ENCODE measurements at places on chromosomes 5 and 9. TPM values are rescaled to one million over a fixed set of nuclear protein-coding genes. Genes with fewer than 3 reads are reported as not detected.

- H3K27ac ChIP-seq: no peak overlapping the region
- peaks cover 19% of the 10 kb centered on the region for H3K27me3 ChIP-seq
- H3K36me3 ChIP-seq: no peaks in the 10 kb centered on the region
These were observed 66.1 kb downstream of the PAPPA start for GRCh38 chr9:116219686-116220085.

DNA sequence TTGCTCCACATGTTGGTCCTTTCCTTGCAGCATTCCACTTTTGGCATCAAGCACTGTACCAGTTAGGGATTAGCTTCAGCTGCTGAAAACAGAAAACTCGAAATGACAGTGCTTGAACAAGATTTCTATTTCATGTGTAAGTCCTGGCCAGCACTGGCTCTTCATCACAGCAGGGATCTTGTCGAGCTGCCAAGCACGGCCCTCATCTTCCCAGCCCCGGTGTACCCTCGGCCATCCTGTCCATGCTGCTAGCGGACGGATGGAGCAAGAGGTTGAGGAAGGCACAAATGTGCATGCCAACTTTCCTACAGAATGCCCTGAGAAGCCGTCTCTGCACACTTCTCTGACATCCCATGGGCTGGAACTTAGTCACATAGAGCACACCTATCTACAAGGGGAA is 130.6 kb downstream of the TENT4A start:
- H3K4me3 ChIP-seq: no peak overlapping the region
- H3K4me1 ChIP-seq: no peaks in the 10 kb centered on the region
- H3K27ac ChIP-seq: no peak overlapping the region
- H3K27me3 ChIP-seq: peaks cover 9% of the 10 kb centered on the region
- H3K36me3 ChIP-seq: no peaks in the 10 kb centered on the region

- no peaks in the 10 kb centered on the region for H3K36me3 ChIP-seq
- DNase-seq: no peak
- H3K4me3 ChIP-seq: no peak overlapping the region
- no peak overlapping the region for H3K27ac ChIP-seq
- no peaks in the 10 kb centered on the region for H3K4me1 ChIP-seq
- H3K27me3 ChIP-seq: no peaks in the 10 kb centered on the region
These were observed 599.5 kb upstream of the PTGER4 start for GRCh38 chr5:40080191-40080590.

DNA sequence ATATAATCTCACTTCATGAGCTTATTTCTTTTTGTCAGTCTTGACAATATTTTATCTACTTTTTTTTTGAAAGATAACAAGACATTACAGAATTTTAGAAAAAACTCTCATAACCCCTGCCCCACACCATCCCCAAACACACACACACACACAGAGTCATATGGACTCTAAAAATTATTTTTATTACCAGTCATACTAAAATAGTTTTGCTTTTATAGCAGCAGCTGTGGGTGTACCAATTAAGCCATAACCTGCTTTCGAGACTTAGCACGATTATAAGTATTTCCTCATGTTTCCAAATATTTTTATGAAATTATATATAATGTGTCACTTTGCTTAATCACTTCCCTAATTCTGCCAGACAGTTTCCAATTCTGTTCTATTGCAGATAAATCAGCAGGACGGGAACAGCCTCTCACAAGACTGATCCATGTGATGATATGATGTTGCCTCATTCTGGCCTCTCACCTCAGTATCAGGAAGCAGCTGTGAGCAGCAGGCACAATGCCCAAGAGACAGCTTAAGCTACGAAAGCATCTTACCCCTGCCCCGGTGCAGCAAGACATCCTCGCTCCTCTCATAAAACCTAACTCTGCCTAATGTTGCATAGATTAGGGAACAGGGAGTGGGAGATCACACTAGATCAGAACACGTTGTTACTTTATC is 7.0 kb downstream of the PDCL start:
- peaks cover 17% of the 10 kb centered on the region for H3K36me3 ChIP-seq
- H3K4me1 ChIP-seq: no peaks in the 10 kb centered on the region
- H3K4me3 ChIP-seq: no peak overlapping the region
- H3K27me3 ChIP-seq: no peaks in the 10 kb centered on the region
- no peak for DNase-seq

DNA sequence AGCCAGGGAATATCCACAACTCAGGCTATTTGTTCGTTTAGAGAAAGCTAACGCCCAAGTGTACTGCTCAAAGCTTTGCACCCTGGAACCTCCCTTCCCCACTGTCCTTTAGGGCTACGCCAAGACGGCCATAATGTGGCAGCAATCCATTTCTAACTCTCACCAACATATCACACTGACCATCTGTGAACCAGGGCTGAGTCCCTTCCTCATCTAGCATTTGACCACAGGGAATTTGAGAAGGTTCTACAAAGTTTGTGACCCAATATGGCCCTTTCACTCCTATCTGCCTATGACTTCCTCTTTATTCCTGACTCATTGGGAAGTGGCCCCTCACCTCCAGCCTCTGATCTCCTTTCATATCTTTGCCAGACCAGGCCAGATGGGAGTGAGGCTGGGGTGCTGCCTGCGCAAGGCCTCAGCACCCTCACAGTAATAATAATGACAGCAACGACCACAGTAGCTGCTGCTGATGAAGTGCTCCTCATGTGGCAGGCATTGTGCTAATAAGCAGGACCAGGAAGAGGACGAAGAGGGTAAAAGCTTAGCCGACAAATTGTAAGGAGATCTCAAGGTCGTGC is 9.3 kb upstream of the ARAP3 start:
- no peaks in the 10 kb centered on the region for H3K27me3 ChIP-seq
- no peak overlapping the region for H3K27ac ChIP-seq
- no peak overlapping the region for H3K4me3 ChIP-seq
- H3K4me1 ChIP-seq: peaks cover 18% of the 10 kb centered on the region
- no peaks in the 10 kb centered on the region for H3K36me3 ChIP-seq

DNA sequence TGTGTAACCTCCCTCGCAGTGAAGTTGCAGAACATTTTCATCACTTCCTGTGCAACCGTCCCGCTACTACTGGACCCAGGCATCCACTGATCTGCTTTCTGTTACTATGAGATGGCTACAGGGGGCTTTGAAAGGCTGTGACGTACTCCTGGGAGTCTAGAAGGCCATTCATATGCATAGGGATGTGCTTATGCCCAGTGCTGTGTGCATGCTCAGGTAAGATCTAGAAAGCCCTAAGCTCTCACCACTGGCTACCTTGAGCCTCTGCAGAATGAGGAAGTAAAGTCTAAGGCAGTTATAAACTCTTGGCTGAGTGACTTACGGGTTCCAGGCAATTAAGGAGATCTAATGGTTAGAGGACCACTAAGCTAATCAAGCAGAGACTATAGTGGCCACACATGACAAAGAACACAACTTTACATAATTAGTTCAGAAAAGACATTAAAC is 11.8 kb downstream of the HNRNPAB start:
- H3K36me3 ChIP-seq: peaks cover 29% of the 10 kb centered on the region
- no peaks in the 10 kb centered on the region for H3K27me3 ChIP-seq

ADGRV1 gene
- 6.0 TPM for total RNA-seq

SLC4A9 gene
- total RNA-seq: 0.49 TPM
